Vagina (tissue), 2 donors: ENCODE measurements at places on chromosomes 4 and X. TPM values are rescaled to one million over a fixed set of nuclear protein-coding genes. Genes with fewer than 3 reads are reported as not detected.

The SORBS2 gene
- 60.4 TPM for total RNA-seq

The NDP gene
- total RNA-seq: 3.7 TPM

The MAP3K15 gene
- total RNA-seq: 0.25 TPM

The NOX1 gene
- total RNA-seq: not detected

The EXOC1 gene
- 31.9 TPM for total RNA-seq

The UGT2B17 gene
- not detected for total RNA-seq

The CT45A2 gene
- not detected for total RNA-seq

The SORCS2 gene
- 5.4 TPM for total RNA-seq

The TMEM271 gene
- 0.25 TPM for total RNA-seq
